ENCODE measurements at places on chromosomes 13 and 19. TPM values are rescaled to one million over a fixed set of nuclear protein-coding genes. Genes with fewer than 3 reads are reported as not detected.

Gene ATXN8OS
- total RNA-seq = not detected

- DNase-seq = peak; percentile 61
These were observed 1.3 kb downstream of the ZNF616 start for GRCh38 chr19:52138278-52138982.

Gene DHDH
- not detected for total RNA-seq

GRCh38 chr19:40177286-40178070 is 13.7 kb upstream of the MAP3K10 start:
- no peak for DNase-seq

DNA sequence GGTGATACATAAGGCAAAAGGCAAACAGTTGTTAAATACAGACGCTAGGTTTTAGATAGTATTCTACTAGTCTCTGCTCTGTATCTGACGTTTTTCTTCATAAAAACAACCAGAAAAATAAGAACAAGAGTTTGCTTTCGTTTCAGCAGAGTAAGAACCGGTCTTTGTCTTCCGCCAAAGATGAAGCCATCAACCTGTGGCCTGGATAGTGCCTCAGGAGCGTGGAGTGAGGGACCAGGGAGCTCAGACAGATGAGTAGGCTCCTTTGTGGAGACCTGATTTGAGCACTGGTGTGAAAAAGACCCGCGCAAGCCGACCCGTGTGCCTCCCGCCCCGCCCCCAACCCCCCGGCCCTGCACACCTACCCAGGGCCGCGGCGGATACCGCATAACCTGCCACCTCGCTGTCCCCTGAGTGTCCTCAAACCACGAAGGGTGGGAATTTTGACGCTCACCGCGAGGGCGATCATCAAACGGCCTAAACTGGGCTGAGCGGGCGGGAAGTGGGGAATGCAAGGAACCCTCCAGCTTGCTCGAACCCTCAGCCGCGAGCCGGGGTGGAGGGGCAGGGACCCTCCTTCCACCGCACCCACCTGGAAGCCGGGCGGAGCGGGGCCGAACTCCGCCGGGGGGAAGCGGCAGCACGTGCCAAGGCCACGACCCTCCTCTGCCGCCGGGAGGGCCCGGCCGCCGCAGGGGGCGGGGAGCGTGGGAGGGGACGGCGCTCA is 866 bp upstream of the LMO7 start:
- no peak for DNase-seq

Gene KLF1
- 0.57 TPM for total RNA-seq

DNA sequence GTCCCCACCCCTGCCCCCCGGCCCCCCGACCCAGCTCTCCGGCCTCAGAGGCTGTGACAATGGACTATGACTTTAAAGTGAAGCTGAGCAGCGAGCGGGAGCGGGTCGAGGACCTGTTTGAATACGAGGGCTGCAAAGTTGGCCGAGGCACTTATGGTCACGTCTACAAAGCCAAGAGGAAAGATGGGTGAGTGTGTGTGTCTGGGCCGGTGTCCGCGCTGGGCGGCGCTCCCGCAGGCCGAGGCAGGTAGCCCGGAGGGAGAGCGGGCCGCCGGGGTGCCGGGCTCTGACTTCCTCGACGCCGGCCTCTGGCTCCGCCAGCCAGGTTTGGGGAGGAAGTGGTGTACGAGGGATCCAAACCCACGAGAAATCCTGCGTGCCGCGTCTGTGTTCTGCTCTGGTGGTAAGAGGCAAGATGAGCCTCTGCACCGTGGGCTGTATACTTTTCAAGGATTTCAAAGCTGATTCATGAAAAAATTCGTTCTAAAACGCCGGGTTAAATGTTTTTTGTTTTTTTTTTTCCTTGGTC is 718 bp downstream of the CDK8 start:
- DNase-seq = peak; percentile 31

Gene CCNA1
- 3.4 TPM for total RNA-seq

GRCh38 chr19:41363371-41363752 is 587 bp downstream of the B9D2 start:
- no peak for DNase-seq

- peak; percentile 17 for DNase-seq
These were observed 257.8 kb downstream of the FOXO1 start for GRCh38 chr13:40408602-40409001.
